ENCODE measurements at places on chromosomes 3 and 15.

DNA sequence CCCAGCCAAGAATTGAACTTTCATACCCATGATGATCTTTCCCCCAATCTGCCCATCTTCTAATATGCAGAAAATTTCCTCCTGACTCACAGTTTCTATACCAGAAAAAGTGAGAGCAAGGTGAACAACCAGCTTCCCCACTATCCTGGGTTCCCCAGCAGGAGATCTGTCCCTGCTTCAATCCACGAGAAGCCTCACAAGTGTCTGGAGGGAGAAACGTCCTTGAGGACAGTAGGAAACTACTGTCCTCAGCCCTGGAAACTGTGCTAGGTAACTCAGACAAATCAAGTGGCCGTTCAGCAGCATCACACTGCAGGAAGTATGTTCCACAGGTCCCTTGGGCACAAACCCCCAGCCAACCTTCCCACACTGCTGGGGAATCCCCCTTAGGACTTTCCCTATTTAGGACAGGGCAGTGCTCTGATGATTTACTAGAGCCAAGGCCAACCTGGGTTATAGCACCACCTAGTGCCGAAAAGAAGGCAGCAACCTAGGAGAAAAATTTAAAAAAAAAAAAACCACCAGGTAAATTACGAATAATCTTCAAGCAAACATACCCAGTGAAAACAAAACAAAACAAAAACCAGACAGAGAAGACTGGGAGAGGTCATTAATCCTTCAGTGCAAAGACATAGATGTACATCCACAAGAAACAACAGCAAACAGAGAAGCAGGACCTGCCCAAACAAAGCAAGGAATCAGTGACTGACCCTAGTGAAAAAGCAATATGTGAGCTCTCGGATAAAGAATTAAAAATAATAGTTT, 36.0 kb downstream of the MORC1 start:
- peak; percentile 73 for DNase-seq

DNA sequence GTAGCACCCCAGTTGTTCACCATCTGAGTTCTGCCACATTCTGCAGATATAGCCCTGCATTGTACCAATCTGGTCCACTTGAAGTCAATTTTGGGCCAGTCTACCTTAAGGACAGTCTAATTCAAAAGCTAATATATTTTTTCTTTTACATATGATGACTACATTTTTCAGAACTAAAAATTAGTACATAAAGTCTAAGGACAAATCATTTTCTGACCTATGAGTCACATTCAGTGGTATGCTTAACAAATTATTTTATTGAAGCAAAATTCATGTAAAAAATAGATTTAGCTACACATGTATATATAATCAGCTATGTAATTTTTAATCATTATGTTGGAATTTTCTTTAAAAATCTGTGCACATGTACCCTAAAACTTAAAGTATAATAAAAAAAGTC, 52.1 kb upstream of the IL12A start:
- no peak for DNase-seq

DNA sequence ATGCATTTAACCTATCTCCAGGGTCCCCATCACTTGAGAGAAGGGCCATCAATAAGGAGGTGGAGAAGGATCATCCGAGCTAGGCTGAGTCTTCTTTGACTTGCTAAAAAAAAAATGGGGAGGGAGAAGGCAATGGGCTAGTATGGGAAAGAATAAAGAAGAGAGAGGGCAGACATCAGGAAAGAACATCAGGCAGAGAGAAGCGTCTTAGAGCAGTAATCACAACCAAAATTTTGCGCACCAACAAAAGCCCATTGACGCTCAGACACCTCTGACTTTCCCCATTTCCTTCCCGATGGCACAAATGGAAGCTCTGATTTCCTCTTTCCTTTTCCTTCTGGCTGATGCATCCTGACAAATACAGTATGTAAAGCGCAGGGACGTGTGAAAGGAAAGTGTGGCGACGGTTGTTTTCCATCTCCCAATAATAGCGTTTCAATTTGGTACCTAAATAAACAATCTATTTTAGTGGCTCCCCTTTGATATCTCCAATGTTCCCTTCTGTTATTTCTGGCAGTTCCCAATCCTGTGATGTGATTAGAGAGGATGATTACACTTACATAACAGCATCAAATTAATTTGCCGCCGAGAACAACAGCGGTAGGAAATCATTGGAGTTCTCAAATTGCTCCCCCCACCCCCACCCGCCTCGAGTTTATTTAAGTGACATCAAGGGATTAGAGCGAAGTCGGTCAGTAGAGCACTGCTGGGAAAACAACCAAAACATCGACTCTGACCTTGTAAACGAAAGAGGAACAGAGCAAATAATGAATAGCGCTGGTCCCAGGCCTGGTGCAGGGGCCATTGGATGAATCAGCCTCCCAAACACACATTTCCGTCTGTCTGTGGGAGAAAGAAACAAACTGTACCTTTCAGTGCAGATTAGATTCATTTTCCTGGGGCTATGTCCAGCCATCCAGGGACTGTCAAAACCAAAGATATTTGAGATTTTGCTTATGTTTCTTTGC, 273.3 kb upstream of the ICE2 start:
- DNase-seq: no peak

GRCh38 chr15:47890397-47891150, 173.3 kb downstream of the SEMA6D start:
- no peak for DNase-seq

DNA sequence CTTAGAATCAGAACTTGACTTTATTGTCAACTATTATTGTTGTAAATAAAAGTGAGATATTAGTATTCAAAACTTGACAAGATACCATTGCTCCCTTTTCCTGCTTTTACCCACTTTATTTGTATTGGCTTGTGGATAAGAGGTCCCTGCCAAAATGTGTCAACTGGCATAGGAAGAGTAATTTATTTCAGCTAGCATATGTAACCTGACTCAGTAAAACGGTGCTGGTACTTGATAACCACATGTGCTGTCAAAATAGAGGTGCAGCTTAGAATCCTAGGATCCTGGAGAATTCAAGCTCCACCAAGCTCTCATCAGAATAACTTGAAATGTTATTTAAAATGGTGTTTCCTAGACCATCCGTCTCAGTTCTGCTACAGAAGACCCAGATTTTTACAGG, 90.2 kb upstream of the TGFBR2 start:
- DNase-seq: no peak

GRCh38 chr3:154125378-154126030, 4.3 kb downstream of the ARHGEF26 start:
- DNase-seq: no peak

DNA sequence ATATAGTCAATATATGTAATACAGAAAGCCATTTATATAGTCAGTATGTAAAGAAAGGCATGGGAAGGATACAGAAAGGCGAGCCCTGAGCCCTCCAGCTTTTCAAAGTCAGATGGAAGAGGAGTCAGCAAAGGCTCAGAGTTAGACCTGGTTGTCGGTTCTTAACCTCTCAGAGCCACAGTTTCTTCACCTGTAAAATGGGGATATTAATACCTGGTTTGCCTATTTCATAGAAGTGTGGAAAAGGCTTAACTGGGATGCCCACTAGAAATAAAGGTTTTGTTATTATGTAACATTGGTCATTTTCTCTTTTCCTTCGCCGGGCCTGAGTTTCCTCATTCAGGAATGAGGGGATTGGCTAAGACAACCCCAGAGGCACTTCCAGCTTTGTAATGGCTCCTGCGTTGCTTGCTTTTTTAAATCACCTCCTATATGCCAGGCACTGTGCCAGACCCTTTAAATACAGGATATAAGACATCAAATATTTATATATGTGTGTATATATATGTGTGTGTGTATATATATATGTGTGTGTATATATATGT, 2.4 kb downstream of the CRELD1 start:
- no peak for DNase-seq

DNA sequence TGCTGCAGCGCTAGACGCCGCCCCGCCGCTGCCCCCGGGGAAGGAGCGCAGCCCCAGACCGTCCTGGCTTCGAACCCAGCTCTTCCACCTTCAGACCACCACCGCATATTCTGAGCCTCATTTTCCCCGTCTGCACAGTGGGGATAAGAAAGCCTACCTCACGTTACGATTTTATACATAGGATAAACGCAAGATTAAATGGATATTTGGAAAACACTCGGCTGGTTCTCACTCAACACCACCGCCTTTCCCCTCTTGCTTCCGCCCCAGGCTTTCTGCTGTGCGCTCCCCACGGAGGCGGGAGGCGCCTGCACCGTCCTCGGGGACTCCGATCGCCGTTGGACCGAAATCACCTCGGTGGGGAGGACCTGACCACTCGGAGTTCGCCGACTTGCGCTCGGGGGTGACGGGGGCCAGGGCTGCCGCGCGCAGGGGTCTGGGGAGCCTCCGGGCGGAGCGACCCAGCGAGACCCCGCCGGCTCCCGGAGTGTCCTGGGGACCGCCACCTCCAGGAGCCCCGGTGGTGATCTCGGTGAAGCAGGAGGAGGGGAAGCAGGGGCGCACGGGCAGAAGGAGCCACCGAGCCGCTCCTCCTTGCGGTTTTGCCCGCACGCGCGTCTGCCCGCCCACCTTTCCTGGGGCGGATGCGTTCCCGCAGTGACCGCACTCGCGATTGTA, 4.0 kb downstream of the FBXL22 start:
- peak; percentile 70 for DNase-seq

- DNase-seq: peak; percentile 18
Measured at GRCh38 chr3:114274929-114275328, 18.9 kb upstream of the TIGIT start.

DNA sequence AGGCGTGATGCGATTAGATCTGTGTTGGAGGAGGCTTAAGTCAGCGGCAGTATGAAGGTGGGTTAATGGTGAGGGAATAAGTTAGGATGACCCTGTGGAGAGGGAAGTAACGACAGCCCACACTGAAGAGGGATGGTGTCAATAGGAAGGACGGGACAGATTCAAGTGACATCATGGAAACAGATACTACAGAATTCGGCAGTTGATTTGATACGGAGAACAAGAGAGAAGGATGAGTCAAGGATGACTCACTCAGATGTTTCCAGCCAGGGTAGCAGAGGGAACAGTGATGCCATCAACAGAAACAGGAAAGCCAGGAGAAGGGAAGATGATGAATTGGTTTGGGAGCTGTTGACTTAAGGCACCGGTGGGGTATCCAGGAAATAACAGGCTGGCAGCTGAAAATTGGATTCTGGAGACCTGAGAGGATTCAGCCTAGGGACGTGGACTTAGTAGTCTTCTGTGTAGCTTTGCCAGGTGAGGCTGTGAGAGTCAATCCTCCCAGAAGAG, 38.0 kb downstream of the SHC4 start:
- DNase-seq: no peak

DNA sequence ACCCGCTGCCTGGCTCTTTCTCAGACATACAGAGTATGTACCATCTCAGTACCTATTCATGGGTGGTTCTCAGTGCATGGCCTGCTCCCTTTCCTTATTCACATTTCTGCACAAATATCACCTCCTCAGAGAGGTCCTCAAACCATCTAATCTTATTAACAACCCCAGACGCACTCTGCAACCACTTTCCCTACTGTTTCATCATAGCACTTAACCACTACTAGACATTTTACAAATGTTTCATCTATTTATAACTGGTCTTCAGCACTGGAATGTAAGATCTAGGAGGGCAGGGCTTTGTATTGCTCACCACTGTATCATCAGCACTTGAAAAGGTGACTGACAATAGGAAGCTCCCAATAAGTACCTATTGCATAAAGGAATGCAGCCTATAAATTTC, 45.1 kb downstream of the TNIK start:
- no peak for DNase-seq

- DNase-seq: no peak
Measured at GRCh38 chr3:107258300-107258699, 118.9 kb upstream of the CCDC54 start.

- DNase-seq: peak; percentile 75
Measured at GRCh38 chr15:56244038-56244810, 545 bp upstream of the RFX7 start.

DNA sequence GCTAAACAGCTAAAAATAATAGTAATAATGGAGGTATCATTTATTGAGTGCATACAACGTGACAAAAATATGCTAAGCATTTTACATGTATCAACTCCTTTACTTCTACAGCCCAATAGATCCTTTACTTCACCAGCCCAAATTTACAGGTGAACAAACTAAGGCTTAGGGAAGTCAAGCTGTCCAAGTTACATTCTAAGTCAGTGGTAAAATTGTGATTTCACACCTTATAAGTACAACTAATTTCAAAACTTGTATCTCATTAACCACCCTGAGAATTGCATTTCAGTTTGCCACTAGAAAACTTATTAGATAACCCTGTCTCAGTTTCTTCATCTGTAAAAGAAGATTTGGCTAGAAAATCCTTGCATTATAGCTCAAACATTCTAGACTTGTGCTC, 10.7 kb downstream of the SLC33A1 start:
- no peak for DNase-seq

DNA sequence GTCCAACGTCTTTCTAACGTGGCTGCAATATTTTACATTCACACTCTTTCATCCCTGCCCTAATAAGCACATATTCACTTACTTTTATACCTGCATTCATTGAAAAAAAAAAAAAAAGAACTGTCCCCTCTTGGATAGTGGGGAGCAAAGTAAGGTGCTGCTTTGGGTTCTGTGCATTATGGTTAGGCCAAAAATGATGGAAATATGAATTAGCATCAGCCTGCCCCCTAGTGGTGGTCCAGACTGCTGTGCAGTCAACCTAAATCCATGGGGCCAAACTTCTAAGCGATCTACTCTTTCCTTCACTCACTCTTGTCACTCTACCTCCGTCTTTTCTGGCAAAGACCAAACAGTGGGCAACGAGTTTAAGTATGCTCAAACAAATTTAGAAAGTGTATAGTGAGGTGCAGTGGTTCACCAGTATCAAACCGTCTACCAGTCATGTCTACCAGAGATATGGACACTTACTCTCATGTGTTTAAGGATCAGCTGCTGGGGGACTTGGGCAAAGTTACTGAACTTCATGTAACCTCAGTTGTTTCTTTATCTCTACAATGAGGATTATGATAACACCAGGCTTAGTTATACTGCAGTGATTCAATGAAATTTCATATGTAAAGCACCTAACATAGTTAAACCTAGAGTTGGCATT, 61.5 kb upstream of the GRM7 start:
- peak; percentile 58 for DNase-seq

GRCh38 chr3:141266797-141267555, 35.4 kb downstream of the PXYLP1 start:
- DNase-seq: no peak

GRCh38 chr3:4351164-4351855, 48.1 kb downstream of the SETMAR start:
- DNase-seq: no peak

- DNase-seq: no peak
Measured at GRCh38 chr15:79884204-79884596, 12.6 kb downstream of the MTHFS start.

DNA sequence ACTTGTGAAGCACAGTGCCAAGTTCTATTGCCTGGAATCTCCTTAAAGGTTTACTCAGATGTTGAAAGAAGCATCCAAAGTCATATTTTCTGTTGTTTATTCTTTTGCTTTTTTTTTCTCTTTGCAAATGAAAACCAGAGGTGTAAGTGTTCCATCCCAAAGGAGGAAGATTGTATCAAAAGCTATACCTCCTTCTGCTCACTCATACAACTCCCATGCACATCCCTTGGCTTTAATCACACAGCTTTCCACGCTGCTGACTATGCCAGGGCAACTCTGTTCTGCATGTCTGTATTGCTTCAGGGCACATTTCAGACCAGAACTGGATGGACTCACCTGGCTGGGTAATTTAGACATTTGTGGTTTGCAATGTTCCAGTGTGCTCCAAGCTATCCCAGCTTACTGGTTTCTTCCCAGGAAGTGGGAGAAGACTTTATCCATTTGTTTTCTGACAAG, 399.6 kb upstream of the TBL1XR1 start:
- peak; percentile 26 for DNase-seq
